Activated T-cell treated with anti-CD3 and anti-CD28 coated beads, Interleukin-2, amount 50 U/mL, for 72 hours (primary cell): ENCODE measurements at places on chromosomes 12 and 14.

- no peak for DNase-seq
- no peak overlapping the region for H3K27ac ChIP-seq
- no peaks in the 10 kb centered on the region for H3K4me1 ChIP-seq
- H3K4me3 ChIP-seq, result no peak overlapping the region
- no peaks in the 10 kb centered on the region for H3K36me3 ChIP-seq
These were observed 1.2 kb downstream of the SLC35F4 start for GRCh38 chr14:57864659-57865058.

GRCh38 chr14:94699831-94700230 is 70.1 kb downstream of the GSC start:
- no peaks in the 10 kb centered on the region for H3K4me1 ChIP-seq
- no peak overlapping the region for H3K4me3 ChIP-seq
- H3K27ac ChIP-seq, result no peak overlapping the region
- no peaks in the 10 kb centered on the region for H3K36me3 ChIP-seq

DNA sequence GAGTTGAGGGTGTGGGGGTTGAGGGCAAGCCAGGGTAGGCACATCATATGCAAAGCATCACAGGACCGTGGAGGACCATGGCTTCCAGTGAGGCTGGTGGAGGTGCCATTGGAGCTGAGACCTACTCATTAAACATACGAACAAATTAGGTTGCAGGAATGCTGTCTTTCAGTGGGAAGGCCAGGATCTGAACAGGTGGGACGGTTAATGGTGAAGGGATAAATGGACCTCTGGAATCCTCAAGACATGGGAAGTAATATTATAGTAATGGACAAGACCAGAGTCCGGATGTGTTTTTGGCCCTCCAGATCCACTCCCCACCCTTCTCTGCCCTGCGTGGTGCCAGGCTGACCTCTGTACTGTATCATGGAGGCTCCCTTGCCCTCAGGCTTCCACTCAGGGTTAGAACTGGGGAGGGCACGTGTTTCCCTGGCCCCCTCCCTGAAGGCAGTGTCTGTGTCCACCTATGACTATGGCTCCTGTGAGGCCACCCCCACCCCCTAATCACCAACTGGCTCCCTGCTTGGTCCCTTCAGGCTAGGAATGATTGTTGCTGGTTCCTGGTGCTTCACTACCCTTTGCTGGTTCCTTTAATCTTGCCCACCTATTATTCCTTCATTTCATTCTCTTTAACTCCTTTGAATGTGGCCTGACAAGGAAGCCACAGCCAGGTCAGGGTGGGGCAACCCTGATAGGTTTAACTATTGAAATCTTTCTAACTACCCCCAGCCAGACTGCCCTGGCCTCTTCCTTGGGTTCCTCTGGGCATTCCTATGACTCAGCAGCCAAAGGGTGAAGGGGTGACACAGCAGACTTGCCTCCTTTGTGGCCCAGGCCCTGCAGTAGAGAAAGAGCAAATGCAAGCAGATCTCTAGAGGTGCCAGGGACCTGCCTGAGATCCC is 10.7 kb downstream of the DHRS2 start:
- no peaks in the 10 kb centered on the region for H3K36me3 ChIP-seq
- H3K4me1 ChIP-seq, result no peaks in the 10 kb centered on the region
- no peak overlapping the region for H3K4me3 ChIP-seq
- no peaks in the 10 kb centered on the region for H3K27me3 ChIP-seq

DNA sequence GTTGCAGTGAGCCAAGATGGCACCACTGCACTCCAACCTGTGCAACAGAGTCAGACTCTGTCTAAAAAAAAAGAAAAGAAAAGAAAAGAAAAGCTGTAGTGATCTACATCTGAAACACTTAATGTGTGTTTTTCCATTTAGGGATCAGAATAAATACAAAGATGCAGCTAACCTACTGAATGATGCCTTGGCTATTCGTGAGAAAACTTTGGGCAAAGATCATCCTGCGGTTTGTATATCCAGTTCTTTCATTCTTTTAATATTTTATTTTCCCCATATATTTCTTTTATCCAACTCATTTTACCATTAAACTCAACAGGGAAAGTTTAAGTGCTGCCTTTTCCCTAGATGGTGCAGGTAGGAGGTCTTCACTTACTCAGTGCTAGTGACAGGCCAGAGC is 40.4 kb downstream of the KLC1 start:
- H3K27ac ChIP-seq, result no peak overlapping the region
- no peaks in the 10 kb centered on the region for H3K4me1 ChIP-seq
- H3K36me3 ChIP-seq, result peaks cover 25% of the 10 kb centered on the region
- H3K27me3 ChIP-seq, result no peaks in the 10 kb centered on the region

- no peak within 1 kb of the TSS for H3K27ac ChIP-seq
- no peaks in the 10 kb centered on the region for H3K36me3 ChIP-seq
- H3K4me1 ChIP-seq, result peaks cover 11% of the 10 kb centered on the region
- DNase-seq, result peak; percentile 58
These were observed at the start of gene LRRC43 for GRCh38 chr12:122182887-122183587. Gene LRRC43 (plus strand): TSS chr12:122183123. CDS start chr12:122183145, 22 bp downstream.

GRCh38 chr12:10393291-10393690 is 3.5 kb upstream of the KLRK1 start:
- no peak overlapping the region for H3K4me3 ChIP-seq
- DNase-seq, result no peak
- no peaks in the 10 kb centered on the region for H3K36me3 ChIP-seq
- H3K27me3 ChIP-seq, result peaks cover 7% of the 10 kb centered on the region

- H3K4me1 ChIP-seq, result no peaks in the 10 kb centered on the region
- H3K27ac ChIP-seq, result no peak overlapping the region
- H3K27me3 ChIP-seq, result no peaks in the 10 kb centered on the region
- DNase-seq, result no peak
These were observed 349.9 kb downstream of the C12orf50 start for GRCh38 chr12:87679251-87679650.

DNA sequence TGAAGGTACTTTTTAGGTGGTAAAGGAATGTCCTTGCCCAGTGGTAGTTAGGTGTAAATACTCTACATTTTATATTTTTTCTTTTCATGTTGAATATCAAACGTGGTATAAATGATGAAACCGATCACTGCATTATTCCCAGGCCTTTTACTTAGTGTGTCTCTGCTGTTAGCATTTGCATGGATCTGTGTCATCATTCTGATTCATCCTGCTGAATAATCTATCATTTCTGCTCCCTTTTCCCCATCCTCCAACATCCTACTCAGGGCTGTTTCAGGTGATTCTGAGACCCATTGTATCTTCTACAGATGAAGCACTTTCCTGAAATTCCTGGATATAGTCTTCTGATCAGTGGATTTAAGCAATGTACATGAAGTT is 61.0 kb upstream of the PTHLH start:
- no peaks in the 10 kb centered on the region for H3K36me3 ChIP-seq
- H3K4me1 ChIP-seq, result no peaks in the 10 kb centered on the region
- H3K27ac ChIP-seq, result no peak overlapping the region
- no peak overlapping the region for H3K4me3 ChIP-seq
- DNase-seq, result no peak

GRCh38 chr14:65471038-65471878 is 58.7 kb downstream of the FUT8 start:
- H3K4me3 ChIP-seq, result peak overlapping the region; percentile 34
- H3K4me1 ChIP-seq, result peaks cover 59% of the 10 kb centered on the region
- H3K36me3 ChIP-seq, result peaks cover 5% of the 10 kb centered on the region
- H3K27ac ChIP-seq, result peak overlapping the region; percentile 27

DNA sequence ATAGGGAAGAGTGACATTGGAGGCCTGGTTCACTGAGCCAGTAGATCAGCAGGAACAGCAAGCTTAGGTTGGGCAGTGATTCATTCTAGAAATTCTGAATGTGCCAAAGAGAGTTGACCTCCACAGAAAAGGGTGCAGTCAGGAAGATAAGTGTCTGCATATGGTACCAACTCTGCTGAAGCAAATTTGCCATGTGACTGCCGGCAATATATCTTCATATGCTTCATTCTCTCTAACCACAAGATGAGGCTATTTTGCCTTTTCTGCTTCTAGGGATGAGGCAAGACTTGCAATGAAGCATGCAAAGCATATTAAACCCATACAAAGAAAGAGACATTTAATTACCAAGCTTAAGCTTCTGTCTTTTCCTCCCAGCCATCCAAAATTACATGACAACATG is 13.6 kb downstream of the CCDC198 start:
- no peak overlapping the region for H3K27ac ChIP-seq
- H3K27me3 ChIP-seq, result no peaks in the 10 kb centered on the region
- no peak overlapping the region for H3K4me3 ChIP-seq
- H3K4me1 ChIP-seq, result no peaks in the 10 kb centered on the region
- DNase-seq, result no peak
- H3K36me3 ChIP-seq, result no peaks in the 10 kb centered on the region

GRCh38 chr12:81147292-81147919 is 69.5 kb downstream of the ACSS3 start:
- no peaks in the 10 kb centered on the region for H3K4me1 ChIP-seq
- no peaks in the 10 kb centered on the region for H3K27me3 ChIP-seq
- no peak overlapping the region for H3K4me3 ChIP-seq

DNA sequence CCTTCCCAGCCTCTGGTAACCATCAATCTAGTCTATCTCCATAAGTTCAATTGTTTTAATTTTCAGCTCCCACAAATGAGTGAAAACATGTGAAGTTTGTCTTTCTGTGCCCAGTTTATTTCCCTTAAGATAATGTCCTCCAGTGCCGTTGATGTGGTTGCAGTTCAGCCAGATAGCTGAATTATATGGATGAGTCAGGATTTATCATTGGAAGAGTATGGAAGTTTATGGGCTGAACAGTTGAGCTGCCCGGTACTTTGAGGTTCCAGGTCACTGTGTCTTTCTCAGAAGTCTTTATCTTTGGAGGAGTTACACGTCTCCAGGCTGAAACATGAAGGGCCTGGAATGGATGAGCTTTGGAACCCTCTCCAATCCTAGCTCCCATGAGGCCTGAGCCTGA is 120.1 kb downstream of the ASCL4 start:
- H3K27me3 ChIP-seq, result peaks cover 8% of the 10 kb centered on the region
- H3K36me3 ChIP-seq, result no peaks in the 10 kb centered on the region
- no peak overlapping the region for H3K4me3 ChIP-seq
- no peak overlapping the region for H3K27ac ChIP-seq
- H3K4me1 ChIP-seq, result no peaks in the 10 kb centered on the region

- no peak overlapping the region for H3K4me3 ChIP-seq
- H3K36me3 ChIP-seq, result no peaks in the 10 kb centered on the region
- no peak for DNase-seq
- H3K27me3 ChIP-seq, result no peaks in the 10 kb centered on the region
- H3K27ac ChIP-seq, result no peak overlapping the region
These were observed 27.6 kb upstream of the SEL1L start for GRCh38 chr14:81561084-81561775.

GRCh38 chr14:55505846-55506245 is 65.4 kb upstream of the TBPL2 start:
- H3K36me3 ChIP-seq, result no peaks in the 10 kb centered on the region
- H3K4me1 ChIP-seq, result no peaks in the 10 kb centered on the region
- H3K27ac ChIP-seq, result no peak overlapping the region
- H3K4me3 ChIP-seq, result no peak overlapping the region
- DNase-seq, result no peak

- no peak overlapping the region for H3K4me3 ChIP-seq
- no peak overlapping the region for H3K27ac ChIP-seq
- H3K36me3 ChIP-seq, result peaks cover 1% of the 10 kb centered on the region
- no peaks in the 10 kb centered on the region for H3K27me3 ChIP-seq
These were observed 33.3 kb downstream of the DICER1 start for GRCh38 chr14:95123891-95124579.

DNA sequence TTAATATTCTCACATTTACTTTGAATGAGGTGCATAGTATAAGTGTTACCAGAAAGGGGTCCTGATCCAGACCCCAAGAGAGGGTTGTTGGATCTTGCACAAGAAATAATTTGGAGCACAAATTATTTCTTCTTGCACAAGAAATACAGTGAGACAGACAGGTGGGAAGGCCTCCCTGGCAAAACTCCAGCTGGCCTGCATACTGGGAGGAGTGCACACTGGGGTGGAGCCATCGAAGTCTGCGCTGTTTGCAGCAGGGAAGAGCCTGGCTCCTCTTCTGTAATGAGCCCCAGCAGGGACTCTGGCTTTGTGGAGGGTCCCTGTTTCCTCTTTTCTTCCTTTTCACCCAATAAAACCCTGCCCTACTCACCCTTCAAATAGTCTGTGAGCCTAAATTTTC is 141.6 kb downstream of the GLT1D1 start:
- no peaks in the 10 kb centered on the region for H3K4me1 ChIP-seq
- H3K4me3 ChIP-seq, result no peak overlapping the region
- no peaks in the 10 kb centered on the region for H3K36me3 ChIP-seq
- H3K27ac ChIP-seq, result no peak overlapping the region
- H3K27me3 ChIP-seq, result peaks cover 6% of the 10 kb centered on the region

DNA sequence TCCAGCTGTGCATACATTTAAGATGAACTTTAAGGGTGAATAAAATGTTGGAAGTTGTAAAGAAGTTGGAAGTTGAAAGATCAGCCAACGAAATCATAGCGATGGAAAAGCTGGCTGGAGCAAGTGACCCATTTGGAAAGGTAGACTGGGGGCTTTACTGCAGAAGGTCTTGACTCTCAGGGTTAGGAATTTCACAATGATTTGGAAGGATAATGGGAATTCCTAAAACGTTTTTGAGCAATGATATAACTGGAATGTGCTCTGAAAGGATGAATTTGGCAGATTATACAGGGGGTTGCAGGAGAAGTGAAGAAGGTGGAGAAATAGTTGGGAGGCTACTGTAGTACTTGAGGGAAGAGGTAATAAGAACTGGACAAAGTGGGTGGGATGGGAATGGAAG is 27.4 kb downstream of the EMP1 start:
- H3K27me3 ChIP-seq, result peaks cover 51% of the 10 kb centered on the region
- no peak for DNase-seq
- no peak overlapping the region for H3K4me3 ChIP-seq
- no peaks in the 10 kb centered on the region for H3K36me3 ChIP-seq
- no peak overlapping the region for H3K27ac ChIP-seq

DNA sequence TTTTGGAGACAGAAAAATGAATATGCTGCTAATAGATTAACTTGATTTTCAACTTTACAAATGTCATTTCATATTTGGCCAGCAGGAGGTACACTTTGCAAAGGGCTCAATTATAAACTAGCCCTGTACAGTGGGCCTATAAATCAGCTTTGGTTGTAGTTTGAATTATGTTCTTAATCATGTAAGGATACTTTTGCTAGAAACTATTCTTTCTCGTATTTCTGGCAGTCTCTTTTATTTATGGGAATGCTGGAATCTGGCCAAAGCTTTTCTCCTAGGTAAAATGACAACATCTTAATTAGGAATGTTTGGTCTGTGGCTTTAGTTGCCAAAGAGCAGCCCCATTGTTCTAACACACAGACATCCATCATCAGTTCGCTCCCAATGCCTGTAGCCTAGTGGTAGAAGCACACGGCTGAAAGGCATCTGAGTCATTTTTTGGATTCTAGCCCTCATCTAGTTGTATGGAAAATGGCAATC is 1322.3 kb upstream of the SEL1L start:
- no peak overlapping the region for H3K27ac ChIP-seq
- H3K36me3 ChIP-seq, result no peaks in the 10 kb centered on the region
- no peaks in the 10 kb centered on the region for H3K4me1 ChIP-seq
